ENCODE measurements at places on chromosomes 4 and X. TPM values are rescaled to one million over a fixed set of nuclear protein-coding genes. Genes with fewer than 3 reads are reported as not detected.

DNA sequence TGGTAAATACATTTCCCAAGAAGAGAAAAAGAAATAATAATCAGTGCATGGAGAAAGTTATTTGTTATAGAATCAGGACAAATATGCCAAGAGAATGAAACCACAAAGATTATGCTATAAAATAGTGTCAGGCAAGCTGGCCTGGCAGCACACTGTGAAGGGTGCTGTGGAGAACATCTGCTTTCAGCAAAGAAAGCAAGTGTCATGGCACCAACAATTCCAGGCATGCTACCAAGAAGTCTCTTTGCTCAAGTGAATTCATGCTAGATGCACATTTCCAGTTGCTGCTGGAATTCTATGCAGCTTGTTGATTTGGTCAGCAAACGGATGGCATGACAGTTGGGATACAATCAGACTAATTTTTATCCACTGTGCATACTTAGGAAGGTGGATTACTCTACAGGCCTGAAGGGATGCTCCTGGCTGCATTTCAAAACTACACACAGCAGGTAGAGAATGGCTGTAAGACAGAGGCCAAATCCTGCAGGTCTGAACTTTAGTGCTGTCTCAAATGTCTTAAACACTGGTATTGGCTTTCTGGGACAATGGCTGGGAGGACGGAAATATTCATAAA is 154.6 kb upstream of the FAT1 start:
- DNase-seq = no peak

GRCh38 chrX:9184211-9184610 is 150.3 kb upstream of the FAM9B start:
- no peak for DNase-seq

Gene SLC38A5
- 4.2 TPM for total RNA-seq

- no peak for DNase-seq
Observed at GRCh38 chr4:186109245-186109644, 4.7 kb downstream of the FAM149A start.

Gene CDKL5
- 4.5 TPM for total RNA-seq

GRCh38 chr4:152954741-152955140 is 18.6 kb downstream of the FHDC1 start:
- no peak for DNase-seq

Gene FHDC1
- 1.7 TPM for total RNA-seq

Gene PNMA5
- 0.64 TPM for total RNA-seq

GRCh38 chrX:34849371-34849770 is 93.2 kb upstream of the FAM47B start:
- DNase-seq = peak; percentile 38

DNA sequence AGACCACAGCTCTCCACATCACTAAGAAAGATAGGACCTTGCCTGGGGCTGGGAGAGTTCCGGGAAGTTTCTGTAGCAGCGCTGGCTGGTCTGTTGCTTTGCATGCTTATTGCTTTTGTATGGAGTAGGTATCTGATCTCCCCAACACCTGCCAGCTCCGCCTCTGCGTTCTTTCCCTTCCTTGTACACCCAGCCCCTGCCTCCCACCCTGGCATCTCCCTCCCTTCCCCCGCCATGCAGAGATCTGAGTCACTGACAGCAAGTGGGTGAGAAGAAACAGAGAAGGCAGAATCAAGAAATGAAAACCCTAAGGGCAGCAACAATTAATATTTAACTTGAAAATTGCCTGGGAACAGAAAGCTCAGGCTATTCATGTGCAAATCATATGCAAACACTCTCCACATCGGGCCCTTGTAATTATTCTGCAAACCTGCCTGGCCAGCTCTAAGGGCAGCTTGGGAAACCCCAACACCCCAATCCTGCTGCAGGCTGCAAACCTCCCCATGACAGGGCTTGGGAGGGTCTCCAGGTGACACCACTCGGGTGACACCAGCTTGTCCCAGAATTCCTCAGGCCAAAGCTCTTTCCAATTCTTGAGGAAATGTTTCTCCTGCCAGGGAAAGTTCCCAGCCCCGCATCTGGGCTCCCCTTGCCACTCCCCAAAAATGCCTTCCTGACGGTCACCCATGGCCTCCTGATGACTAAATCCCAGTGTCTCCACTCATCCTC is 257.2 kb downstream of the FBXW7 start:
- DNase-seq = no peak

- peak; percentile 91 for DNase-seq
Observed at GRCh38 chrX:21926527-21927278, 13.8 kb upstream of the SMS start.

GRCh38 chrX:123964156-123964834 is 2.8 kb downstream of the STAG2 start:
- DNase-seq = peak; percentile 64

Gene CHM
- total RNA-seq = 25.4 TPM

DNA sequence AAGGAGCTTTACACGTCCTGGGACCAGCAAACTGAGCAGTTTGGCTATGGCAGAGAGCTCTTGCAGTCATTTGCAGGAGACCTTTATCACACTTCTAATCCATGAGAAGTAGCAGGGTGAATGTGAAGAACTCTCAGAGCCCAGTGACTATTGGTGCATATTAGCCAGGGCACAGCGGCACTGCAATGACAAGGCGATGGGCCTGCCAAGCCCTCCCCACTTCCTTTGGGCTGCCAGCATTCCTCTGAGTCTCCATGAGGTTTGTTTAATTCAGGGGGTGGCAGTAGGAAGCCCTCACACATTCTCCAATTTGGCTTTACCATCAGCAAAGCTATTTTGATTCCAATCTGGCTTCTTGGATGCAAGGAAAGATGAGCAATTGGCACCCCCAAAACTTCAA is 79.2 kb upstream of the TSPAN7 start:
- no peak for DNase-seq

GRCh38 chr4:3481113-3481531 is 18.0 kb downstream of the DOK7 start:
- DNase-seq = no peak

Gene MAGEA11
- not detected for total RNA-seq

GRCh38 chrX:9644335-9644734 is 121.3 kb downstream of the GPR143 start:
- no peak for DNase-seq

DNA sequence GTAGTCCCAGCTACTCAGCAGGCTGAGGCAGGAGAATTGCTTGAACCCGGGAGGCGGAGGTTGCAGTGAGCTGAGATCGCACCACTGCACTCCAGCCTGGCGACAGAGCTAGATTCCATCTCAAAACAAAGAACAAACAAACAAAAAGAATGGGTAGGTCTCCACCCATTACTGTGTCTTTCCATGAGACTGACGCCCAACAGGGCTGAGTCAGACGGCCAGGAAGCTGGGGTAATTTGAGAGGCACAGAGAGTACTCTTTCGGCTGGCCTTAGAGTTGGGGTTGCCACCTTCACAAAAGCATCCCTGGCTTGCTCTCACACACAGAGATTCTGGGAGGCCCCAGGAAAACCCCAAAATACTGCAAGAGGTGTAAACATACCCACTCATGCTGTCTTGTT is 72.0 kb upstream of the DHRSX start:
- no peak for DNase-seq

Gene FAM9C
- under 0.01 TPM for total RNA-seq

Gene BTC
- total RNA-seq = 0.43 TPM

DNA sequence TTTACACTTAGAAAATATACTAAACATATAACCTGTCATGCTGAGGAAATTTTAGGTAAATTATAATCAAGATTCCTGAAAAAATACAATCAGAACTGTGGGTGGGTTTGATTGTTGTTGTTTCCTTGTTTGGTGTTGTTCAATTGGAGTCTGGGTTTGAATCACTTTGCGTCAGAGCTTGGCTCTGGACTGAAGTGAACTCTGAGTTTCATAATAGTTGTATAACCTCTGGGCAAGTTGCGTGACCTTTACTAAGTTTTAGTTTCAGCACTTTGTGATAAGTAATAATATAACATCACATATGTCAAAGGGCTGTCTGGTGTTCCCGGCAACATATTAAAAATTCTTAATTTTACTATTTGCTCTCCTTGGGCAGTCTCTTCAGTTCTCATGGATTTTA is 758.1 kb downstream of the RAPGEF2 start:
- no peak for DNase-seq

DNA sequence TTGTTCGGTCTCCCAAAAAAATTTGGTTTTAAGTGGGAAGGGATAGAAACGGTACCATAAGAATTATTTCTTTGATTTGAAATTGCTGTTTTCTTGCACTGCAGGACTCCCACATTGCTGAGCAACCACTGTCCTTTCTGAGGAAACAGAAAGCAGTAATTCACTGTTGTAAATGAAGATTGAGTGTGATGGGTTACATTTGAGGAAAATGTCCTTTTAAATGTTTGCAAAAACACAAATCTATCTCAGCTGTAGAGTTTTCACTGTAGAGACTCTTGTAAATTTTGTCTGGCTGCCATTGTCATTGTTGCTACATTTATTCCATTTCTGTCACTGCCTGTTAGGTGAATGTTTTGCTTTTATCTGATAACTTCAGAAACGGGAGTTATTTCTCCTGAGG is 105.2 kb downstream of the FRAS1 start:
- DNase-seq = no peak

DNA sequence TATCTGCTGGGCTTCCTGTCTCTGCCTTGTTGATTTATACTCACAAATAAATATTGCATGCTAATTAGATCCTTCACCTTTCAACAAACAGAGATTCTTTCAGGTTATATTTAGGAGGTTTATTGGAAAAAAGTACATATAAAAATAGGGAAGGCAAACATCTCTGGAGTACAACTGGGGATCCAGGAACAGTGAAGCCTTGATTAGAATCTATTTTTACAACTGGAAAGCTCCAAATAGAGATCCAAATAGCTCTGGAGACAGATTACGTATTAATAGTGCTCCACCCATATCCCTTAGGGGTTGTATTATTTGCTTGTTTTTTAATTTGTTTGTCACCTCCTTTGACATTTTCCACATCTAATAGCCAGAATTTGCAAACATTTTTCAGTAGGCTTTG is 46.9 kb upstream of the MAP9 start:
- no peak for DNase-seq

Gene NUP62CL
- total RNA-seq = under 0.01 TPM

Gene NDP
- total RNA-seq = not detected

Gene LRBA
- total RNA-seq = 38.4 TPM

GRCh38 chrX:10597871-10598270 is 22.5 kb downstream of the MID1 start:
- peak; percentile 44 for DNase-seq

DNA sequence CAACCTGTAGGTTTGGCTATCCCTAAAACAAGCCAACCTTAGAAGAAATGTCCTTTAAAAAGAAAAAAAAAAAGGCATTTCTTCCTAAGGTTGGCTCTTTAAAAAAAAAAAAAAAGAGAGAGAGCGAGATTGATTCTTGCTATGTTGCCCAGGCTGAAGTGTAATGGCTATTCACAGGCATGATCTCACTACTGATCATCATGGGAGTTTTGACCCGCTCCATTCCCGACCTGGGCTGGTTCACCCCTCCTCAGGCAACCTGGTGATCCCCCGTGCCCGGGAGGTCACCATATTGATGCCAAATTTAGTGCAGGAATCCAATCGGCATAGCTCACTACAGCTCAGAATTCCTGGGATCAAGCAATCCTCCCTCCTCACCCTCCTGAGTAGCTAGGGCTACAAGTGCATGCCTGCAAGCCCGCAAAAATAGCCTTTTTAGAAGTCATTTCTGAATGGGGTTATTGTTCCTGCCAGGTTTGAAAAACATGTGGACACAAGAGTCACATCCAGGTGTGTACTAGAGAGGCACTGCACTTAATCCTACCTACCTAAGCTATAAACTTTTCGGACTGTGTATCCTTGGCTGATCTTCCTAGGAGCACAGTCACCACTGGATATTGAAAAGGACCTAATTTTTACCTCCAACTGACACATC is 61.4 kb upstream of the ZCCHC13 start:
- DNase-seq = no peak

DNA sequence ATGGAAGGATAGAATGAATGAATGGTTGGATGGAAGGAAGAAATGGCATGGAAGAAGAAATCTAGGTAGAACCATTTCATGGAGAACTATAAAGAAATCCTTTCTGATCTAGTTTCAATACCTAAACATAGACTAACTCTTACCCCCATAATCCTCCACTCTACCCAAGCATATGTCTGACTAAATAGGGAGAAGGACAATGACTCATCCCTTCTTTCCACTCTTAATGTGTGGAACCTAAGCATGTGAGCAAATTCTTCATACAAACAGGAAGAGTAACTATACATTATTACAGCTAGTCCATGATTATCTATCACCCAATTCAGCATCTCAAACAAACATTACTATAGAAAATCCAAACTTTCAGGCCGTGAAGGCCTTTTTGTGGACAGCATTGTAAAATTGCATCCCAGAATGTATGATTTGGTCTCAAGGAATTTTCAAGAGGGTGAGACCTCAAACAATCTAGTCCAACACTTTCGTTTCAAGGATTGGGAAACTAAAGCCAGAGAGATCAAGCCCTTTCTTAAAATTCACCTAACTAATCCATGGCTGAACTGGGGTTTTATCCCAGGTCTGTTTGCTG is 11.2 kb downstream of the C1QTNF7 start:
- no peak for DNase-seq

Gene PPP2R2C
- not detected for total RNA-seq

DNA sequence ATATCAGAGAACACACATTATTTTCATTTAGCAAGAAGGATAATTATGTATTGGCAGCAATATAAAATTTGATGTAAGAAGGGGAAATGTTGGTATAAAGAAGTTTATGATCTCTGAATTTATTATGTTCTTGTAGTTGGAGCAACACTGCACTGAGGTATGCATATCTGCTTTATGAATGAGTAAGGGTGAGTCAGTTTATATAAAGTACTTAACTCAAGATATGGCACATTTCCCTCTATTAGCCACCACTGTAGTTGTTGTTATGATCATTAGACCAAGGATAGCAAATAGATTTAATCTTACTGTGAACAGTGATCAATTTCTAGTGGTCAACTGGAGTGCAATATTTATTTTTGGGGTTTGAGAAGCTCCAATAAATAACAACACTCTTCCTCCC is 66.6 kb downstream of the SNX25 start:
- peak; percentile 55 for DNase-seq

GRCh38 chrX:20988118-20988517 is 386.1 kb upstream of the CNKSR2 start:
- DNase-seq = no peak

Gene PPARGC1A
- total RNA-seq = 0.86 TPM

Gene IL2
- total RNA-seq = not detected

Gene ASB5
- total RNA-seq = 7.4 TPM

Gene NPNT
- total RNA-seq = under 0.01 TPM

Gene ETDB
- total RNA-seq = not detected

Gene GIMD1
- total RNA-seq = not detected

All from fibroblast of villous mesenchyme (primary cell).